ENCODE measurements at places on chromosomes 4 and X. TPM values are rescaled to one million over a fixed set of nuclear protein-coding genes. Genes with fewer than 3 reads are reported as not detected.

The SPANXC gene
- total RNA-seq = not detected

The ABCB7 gene
- 16.7 TPM for total RNA-seq

The MMGT1 gene
- total RNA-seq = 29.9 TPM

DNA sequence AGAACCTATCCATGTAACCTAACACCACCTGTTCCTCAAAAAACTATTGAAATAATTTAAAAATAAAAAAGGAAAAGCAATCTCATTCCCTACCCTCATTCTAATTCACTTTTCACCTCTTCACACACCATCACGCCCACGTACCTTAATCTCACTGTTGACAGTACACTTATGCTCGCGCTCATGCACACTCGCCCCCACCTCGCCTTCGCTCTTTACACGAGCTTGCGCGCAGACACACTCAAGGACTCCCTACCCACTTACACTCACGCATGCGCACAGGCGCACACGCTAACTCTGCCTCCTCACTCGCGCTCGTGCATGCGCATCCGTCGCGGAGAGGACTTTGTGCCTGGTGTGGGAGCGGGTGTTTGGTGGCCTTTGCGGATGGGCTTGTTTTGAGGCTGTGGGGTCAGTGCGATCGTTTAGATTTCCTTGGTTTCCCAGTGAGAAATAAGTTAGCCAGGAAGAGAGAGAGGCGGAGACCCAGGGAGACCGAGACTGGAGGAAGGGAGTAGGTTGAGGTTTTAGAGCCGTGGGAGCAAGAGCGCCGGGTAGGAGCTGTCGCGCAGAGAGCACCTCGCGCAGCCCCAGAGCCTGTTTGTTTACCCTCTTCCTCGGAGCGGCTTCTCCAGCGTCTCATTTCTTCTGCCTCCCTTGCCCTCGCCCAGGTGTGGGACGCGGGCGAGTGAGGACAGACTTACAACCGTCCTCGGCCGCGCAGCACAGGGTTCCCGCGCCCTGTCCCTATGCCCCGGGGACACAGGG is 8.1 kb upstream of the GSX2 start:
- DNase-seq = peak; percentile 65

DNA sequence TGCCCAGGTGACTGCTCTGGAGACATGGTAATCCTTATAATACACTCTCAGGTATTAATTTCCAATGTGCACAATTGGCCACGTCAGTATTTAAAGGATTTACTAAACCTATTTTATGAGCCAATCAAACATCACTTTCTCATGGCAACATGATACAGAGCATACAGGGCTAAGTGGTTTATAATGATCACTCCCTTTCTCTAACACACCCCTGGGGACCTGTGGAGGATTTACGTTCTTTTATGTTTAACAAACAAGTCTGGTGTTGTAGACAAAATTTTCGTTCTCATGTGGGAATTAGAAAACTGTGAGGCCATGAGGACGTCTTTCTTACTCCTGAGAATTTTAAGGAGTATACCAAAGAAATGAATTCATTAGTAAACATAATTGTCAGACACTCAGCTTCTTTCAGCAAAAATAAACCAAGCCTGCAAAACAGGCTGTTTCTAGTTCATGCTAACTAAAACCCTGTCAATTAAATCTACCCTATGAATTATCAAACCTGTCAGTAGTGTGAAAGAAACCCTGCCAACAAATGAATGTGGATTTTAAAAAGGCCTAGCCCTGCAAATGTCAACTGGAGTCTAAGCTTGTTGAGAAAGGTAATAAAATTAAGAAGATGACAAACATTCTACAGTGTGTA is 155.8 kb downstream of the PDGFC start:
- no peak for DNase-seq

The IL15 gene
- total RNA-seq = 3.2 TPM

GRCh38 chrX:85808217-85808616 is 239.1 kb downstream of the CHM start:
- no peak for DNase-seq

The PABPC4L gene
- total RNA-seq = not detected

GRCh38 chr4:88341227-88342192 is 37.1 kb upstream of the HERC6 start:
- DNase-seq = no peak

The SSX4B gene
- not detected for total RNA-seq

- no peak for DNase-seq
Measured at GRCh38 chr4:161554372-161554990, 609.3 kb downstream of the FSTL5 start.

GRCh38 chr4:1494416-1495315 is 88.4 kb upstream of the NKX1-1 start:
- DNase-seq = no peak

The FGFR3 gene
- not detected for total RNA-seq

DNA sequence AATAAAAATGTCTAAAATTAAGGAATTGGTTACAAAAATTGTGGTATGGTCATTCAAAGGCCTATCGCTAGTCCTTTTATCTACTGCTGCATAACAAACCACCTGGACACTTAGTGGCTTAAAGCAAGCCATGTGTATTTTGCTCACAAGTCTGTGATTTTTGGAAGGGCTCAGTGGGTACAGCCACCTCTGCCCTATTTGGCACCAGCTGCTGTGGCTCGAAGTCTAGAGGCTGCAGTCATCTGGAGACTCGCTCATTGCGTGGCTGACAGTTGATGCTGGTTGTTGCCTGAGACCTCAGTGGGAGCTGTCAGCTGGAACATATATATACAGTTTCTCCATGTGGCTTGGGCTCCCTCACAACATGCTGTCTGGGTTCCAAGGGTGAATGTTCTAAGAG is 60.8 kb upstream of the MID1 start:
- no peak for DNase-seq

DNA sequence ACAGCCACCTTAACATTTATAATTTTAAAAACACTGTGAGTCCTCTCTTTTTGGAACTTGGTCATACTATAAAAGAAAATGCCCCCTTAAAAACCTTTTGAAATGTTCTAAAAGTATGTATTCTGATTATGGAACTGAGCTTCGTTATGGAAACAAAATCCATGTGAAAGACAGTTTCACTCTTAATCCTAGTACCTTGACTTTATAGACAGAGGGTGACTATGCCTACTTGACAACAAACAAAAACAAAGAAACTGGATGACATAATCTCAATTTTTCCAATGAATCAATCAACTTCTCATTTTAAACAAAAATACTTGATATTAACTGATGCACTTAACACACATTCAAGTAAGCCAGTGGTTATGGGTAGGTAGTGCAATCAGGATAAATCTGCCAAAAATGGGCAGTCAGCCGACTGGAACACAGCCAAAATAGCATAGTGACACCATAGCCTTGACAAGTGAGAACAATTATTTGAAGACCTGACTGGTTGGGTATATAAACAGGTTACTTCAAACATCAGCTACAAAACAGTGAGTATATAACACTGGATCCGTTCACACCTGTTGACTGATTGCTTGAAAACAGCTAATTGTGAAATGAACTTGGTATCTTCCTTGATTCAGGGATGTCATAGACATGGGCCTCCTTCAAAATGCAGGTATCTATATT is 265.5 kb downstream of the PPP3CA start:
- no peak for DNase-seq

The DGKK gene
- total RNA-seq = not detected

The CXCL13 gene
- not detected for total RNA-seq

All from T-helper 17 cell (primary cell).